GM13976 (cell line): ENCODE measurements at places on chromosomes 16 and 17.

DNA sequence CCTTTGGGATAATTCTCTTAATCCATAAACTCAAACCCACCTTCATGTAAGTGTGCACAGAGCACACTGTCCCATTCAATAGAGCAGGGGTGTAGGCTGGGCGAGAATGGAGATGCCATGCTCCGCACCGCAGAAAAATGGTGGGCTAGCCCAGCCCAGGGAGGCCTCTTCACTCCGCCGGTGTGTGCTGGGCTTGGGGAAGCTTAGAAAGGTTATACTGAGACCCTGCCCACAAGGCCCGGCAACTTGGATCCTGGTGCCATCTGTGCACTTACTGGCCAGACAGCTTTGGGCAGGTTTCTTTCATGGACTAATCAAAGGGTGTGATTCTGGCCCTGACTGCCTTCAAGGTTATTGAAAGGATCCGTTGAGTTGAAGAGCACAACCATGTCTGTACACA lies 3.7 kb upstream of the STAT5A start:
- no peak for DNase-seq

DNA sequence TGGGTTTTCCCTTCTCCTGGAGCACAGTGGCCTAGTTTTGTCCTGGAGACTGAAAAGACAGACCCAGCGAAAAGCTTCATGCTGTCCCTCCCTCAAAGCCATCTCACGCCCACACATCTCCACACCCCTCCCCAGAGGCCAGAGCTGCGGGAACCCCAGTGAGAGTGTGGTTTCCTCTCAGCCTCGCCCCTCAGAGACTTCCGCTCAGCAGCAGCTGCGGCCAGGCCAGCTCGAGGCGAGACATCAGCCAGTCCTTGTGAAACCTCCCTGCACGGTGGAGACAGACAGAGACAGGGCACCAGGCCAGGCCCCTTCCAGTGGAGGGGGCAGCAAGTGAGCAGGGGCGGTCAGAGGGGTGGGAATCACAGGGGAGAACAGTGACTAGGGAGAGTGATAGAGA lies 77.0 kb upstream of the TNRC6C start:
- DNase-seq: peak; percentile 94

- DNase-seq: no peak
Measured at GRCh38 chr16:57137043-57137442, 44.7 kb downstream of the CPNE2 start.

DNA sequence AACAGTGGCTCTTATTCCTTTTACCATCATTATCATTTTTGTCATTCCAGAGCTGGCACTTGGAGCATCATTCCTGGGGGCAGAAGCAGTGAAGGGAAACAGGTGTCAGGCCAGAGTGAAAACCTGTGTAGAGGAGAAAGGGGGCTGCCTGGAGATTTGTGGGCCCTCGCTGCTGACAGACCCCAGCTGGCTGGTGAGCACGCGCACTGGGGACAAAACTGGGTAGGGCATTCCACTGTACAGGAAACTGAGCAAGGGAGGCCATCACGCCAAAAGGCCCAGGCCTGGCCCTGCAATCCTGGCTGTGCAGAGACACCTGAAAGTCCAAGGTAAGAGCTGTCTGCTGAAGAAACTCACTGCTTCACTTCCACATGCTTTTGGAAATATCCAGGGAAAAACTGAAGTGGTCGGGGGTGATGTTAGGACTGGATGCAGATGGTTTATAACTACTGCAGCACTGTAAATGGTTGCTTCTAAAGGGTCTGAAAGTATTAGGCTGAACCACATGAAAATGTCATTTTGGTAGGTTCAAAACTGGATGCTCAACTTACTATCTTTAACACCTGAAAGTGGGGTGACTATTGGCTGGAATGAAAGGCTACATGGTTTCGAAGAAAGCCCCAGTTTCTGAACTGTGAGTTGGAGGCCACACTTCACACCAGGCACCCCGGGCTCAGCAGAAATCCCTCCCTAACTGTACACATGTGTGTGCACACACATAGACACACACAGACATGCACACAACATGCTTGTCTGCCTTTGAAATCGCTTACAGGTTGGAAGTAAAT lies 225.0 kb downstream of the C16orf78 start:
- DNase-seq: peak; percentile 68

DNA sequence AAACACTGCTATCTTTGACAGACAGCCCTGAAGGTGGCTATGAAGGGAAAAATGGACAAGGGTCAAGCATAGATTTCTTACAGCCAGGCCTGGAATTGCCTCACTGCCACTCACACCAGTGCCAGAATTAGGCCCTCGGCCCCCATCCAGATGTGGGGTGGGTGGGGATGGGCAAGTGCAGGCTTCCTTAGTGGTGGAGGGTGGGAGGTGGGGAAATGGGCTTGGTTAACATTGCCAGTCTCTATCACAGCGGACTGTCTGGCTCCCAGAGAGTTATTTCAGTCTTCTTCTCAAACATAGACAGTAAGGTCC lies 24.9 kb downstream of the B9D1 start:
- DNase-seq: no peak

- no peak for DNase-seq
Measured at GRCh38 chr17:79070266-79070880, 4.3 kb upstream of the ENGASE start.
